ENCODE measurements at places on chromosomes 16 and 17.

DNA sequence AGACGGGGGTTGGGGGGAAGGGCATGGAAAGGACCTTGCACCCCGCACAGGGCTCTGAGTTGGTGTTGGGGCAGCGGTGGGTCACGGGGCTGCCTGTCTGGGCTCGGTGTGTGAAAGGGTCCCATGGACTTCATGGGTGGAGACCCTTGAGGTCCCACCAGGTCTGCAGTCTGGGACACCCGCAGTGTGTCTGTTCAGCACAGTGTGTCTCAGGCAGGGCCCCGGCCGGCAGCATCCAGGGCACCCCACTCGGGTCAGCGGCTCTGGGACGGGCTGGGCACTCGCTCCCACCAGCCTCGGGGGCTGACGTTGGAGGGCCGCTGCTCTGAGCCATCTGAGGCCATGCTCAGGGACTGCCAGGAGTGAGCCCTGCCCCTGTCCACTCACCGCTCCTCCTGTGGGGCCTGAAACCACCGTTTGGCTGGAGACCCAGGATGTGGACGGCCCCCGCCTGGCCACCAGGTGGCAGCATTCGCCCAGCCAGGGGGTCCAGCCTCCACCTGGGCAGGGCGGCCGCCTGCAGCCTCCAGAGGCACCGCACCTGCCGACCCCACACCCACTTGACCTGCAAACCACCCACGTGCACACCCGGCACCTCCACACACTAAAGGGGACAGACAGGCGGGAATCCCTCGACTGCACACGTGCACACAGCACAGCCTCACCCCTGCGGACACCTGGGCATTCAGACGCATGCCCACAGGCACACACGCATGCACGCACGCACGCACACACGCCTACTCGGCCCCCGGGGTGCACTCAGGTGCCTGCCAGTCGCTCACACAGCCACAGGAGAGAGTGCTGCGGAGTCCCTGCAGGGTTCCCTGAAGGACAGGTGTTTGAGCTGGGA is 10.1 kb upstream of the ZFPM1 start:
- peak; percentile 91 for DNase-seq

- DNase-seq: no peak
Observed at GRCh38 chr16:82963653-82964052, 336.9 kb downstream of the CDH13 start.

GRCh38 chr16:79723583-79724168 is 123.1 kb upstream of the MAF start:
- no peak for DNase-seq

DNA sequence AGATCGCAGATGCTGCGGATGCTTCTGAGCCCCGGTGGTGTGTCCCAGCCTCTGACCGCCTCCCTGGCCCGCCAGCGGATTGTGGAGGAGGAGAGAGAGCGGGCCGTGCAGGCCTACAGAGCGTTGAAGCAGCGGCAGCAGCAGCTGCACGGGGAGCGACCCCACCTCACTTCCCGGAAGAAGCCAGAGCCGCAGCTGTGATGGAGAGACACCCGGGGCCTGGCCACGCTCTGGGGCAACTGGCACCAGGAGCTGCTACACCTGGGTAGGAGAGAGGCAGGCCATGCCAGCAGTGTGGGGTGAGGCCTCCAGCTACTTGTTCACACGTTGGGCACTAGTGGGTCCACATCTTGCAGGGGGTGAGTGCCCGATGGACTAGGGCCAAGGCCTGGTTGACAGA is 6.0 kb downstream of the CCDC137 start:
- no peak for DNase-seq

DNA sequence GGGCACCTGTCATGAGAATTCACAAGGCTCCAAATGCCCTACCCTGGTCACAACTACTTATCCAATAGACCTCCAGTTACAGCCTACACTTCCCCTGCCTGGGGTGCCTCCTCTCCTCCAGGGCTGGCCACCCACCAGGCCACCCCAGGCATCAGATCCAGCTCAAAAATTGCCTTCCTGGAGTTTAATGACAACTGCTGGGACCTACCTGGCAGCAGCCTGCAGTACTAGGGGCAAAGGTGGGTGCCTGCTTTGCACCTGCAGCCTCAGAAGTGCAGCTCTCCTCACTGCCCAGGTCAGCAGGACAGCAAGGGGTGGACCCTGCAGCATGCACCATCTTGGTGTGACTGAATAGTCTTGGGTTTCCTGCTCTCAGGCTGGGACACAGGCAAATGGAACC is 3.6 kb downstream of the GP1BA start:
- no peak for DNase-seq

- DNase-seq: no peak
Observed at GRCh38 chr17:57078274-57078673, 6.8 kb upstream of the AKAP1 start.

DNA sequence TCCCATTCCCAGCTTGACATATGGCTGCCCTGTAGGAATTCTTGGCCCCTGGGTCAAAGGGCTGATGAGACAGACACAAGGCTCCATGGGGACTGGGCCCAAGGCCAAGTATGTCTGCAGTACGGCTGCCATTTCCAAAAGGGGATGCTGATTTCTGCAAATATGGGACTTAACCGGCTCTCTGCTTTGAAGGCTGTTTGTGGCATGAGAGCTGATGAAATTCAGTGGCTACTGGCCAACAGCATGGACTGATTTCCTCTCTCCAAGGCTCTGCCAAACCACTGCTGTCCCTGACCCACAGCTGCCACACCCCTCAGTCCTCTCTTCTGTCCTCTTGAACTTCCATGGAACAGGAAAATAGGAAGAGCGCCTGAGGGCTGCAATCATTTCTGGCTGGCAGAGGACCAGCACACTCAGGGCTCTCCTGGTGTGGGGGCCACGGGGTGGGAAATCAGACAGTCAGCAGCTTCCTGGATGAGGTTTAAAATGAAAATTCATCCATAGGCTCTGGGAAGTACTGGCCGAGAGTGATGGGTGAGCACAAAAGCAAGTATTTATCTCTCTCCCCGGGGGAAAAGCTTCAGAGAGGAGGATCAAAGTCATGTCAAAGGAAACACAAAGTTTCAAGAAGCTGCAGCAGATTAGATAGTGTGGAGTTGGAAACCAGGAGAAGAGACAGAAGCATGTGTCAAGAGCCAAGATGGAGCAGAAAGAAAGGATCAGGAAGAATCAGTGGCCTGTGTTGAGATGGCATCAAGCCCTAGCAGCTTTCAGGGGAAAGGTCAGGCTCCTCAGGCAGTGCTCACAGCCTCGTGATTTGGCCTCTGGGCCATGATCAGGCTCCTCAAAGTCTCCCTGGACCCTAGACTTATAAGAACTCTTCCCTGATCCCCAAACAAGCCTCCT is 64.1 kb upstream of the SREBF1 start:
- DNase-seq: no peak

DNA sequence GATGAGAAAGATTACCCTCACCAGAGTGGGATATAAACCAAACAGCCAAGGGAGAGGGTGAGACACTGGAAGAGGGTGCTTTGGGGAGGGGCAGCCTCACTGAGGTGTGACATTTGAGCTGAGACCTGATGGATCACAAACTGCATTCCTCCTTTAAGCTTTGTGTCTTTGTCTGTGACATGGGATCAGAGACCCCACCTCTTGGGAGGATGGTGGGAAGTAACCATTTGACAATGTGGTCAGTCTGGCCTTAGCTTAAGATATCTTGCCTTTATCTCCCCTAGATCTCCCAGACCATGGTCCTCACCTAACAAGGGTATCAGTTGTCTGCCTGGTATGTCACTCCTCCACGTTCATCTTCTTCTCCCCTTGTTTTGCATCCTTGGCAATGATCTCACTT is 163.4 kb downstream of the SHISA9 start:
- no peak for DNase-seq

DNA sequence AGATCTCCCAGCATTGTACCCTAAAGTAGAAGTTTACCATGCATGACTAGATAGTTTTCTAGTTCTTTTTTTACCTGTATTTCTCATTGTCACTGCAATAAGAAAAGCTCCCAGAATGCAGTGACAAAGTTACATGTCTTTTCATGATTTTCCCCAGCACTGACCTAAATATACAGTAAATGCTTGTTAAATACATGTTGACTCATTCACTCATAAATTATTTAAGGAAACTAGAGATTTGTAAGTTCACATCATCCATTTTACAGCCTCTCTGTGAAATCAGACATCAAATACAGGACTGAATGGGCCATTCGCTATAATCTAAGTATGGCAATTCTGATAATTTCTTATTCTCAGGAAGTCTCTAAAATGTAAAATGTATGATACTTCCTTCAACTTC is 258.9 kb upstream of the AXIN2 start:
- no peak for DNase-seq

- DNase-seq: no peak
Observed at GRCh38 chr16:70495425-70496182, 27.8 kb downstream of the COG4 start.

DNA sequence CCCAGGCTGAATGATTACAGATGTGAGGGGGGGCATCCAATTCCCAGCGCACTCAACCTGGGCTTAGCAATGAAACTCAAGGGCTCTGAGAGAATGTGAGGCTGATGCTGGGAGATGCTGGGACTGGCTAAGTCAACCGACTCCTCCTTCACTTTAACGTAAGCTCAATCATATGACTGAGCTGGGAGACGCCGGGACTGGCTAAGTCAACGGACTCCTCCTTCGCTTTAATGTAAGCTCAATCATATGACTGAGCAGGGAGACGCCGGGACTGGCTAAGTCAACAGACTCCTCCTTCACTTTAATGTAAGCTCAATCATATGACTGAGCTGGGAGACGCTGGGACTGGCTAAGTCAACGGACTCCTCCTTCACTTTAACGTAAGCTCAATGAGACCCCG is 179.4 kb downstream of the VPS53 start:
- no peak for DNase-seq

DNA sequence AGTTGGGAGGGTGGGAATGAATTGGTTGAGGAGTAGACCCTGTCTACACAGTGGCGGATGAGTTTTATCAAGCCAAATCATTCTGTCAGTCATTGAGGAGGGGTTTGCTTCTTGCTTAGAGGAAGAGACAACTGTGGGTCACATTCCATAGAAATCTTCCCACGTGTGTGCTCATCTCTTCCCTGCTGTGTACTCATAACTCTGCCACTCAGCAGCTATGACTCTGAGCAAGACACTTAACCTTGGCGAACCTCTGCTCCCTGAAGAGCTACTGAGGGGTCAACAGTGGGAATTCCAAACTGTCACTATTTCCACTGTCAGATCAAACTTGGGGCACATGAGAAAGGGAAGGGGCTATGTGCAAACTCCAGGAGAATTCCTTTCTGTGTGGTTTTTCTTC is 72.6 kb upstream of the COX10 start:
- no peak for DNase-seq

GRCh38 chr17:44541884-44542581 is 15.3 kb upstream of the FZD2 start:
- DNase-seq: no peak

DNA sequence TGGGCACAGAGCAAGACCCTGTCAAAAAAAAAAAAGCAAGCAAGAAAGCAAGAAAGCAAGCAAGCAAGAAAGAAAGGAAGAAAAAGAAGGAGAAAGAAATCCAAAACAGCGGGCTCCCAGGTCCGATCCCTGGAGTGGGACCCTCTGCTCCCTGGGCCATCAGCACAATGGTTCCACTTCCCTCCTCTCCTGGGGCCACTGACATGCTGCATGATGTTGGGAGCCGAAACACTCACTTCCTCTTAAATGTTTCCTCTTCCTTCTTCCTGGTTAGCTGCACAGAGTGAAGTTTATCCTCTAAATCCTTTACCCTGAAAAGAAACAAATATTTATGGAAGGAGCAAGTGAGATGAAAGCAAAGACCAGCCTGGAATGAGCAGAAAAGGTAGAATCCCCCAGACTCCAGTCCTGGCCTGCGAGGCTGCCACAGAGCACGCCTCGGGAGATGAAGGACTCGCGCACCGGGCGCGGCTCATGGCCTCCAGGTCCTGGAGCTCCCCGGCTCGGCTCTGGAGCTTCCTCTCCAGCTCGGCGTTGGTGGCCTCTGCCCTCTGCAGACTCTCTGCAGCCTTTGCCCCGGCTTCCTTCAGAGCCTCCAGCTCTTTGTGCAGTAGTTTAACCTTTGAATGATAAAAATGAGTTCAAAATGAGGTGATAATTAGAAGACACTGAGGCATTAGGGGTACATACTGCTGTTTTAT is 19.0 kb downstream of the CCDC57 start:
- no peak for DNase-seq

DNA sequence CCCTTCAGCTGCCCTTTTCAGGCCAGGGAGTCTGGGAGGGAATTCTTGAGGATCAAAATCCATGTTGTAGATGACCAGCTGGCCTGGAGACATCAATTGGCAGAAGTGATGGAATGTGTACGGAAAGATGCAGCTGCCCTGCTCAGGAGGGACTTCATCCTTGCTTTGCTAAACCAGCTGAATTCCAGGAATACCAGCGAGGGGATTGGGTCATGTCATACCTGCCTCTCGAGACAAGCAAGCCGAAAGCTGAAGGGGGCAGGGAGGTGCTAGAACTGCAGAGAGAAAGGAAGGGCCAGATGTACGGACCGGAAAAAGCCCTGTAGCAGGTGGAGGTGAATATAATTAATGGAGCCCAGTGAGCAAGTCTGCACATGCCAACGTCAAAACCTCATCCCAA is 25.6 kb upstream of the NTN1 start:
- DNase-seq: no peak

- DNase-seq: no peak
Observed at GRCh38 chr16:56643833-56644232, 5.4 kb downstream of the MT1A start.

- DNase-seq: no peak
Observed at GRCh38 chr17:81543339-81543675, 8.8 kb downstream of the FAAP100 start.

- no peak for DNase-seq
Observed at GRCh38 chr16:20734056-20734455, 7.6 kb downstream of the THUMPD1 start.

DNA sequence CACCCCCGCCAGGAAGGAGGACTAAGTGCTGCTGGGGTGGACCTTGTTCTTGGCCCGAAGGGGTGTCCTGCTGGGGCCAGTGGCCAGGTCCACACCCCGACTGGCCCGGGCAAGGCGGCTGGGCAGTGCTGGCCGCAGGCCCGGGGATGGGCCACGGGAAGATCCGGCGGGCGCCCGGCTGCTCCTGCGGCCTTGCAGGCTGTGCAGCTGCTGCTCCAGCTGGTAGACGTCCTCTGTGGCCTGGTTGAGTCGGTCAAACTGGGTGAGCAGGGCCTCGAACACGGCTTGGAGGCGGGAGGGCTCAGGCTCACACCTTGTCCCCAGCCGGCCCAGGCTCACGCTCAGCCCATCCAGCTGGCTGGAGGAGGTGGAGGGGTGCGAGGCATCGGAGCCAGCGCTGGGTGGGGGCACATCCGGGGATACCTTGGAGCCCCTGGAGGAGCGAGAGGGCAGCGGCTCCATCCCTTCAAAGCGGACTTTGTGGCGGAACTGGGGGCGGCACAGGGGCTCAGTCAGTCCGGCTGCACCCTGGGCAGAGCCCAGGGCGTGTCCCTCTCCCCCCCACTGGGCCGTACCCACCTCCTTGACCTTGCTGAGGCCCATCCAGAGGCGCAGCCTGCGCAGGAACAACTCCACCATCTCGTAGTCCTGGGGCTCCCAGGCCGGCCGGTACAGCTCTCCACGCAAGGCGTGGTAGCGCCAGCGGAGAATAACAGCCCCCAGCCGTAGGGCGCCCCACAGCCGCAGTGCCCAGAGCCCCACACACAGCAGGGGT is 42.1 kb downstream of the TSC2 start:
- no peak for DNase-seq

Data from K562 (cell line).